ENCODE measurements at places on chromosomes 5 and 9. TPM values are rescaled to one million over a fixed set of nuclear protein-coding genes. Genes with fewer than 3 reads are reported as not detected.

GRCh38 chr5:115944501-115944900 is 17.8 kb upstream of the LVRN start:
- H3K27me3 ChIP-seq, result peaks cover 7% of the 10 kb centered on the region
- H3K4me3 ChIP-seq, result no peak overlapping the region
- H3K4me1 ChIP-seq, result no peaks in the 10 kb centered on the region
- no peak for DNase-seq

- no peaks in the 10 kb centered on the region for H3K36me3 ChIP-seq
- H3K4me1 ChIP-seq, result no peaks in the 10 kb centered on the region
- no peak overlapping the region for H3K27ac ChIP-seq
- H3K4me3 ChIP-seq, result no peak overlapping the region
These were observed 18.7 kb downstream of the ROPN1L start for GRCh38 chr5:10460252-10460906.

DNA sequence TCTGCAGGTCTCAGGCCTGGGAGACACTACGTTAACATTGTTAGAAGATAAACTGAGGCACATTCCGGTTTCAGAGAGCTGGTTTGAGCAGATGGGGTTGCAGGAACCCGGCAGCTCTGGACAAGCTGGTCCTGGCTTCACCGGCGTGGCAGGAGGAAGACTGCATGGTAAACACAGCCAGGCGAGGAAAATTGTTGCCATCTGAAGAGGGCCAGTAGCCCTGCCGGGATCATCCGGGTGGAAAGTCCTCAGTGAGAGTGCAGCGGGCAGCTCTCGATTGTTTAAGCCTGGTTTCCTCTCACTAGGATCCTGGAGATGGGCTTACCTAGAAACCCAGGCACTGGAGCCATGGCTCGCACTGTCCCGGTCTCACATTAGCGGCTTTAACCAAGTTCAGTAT is 226.9 kb downstream of the IRX2 start:
- no peaks in the 10 kb centered on the region for H3K36me3 ChIP-seq
- H3K4me1 ChIP-seq, result no peaks in the 10 kb centered on the region
- H3K27me3 ChIP-seq, result no peaks in the 10 kb centered on the region
- DNase-seq, result no peak
- H3K27ac ChIP-seq, result no peak overlapping the region
- H3K4me3 ChIP-seq, result no peak overlapping the region

DNA sequence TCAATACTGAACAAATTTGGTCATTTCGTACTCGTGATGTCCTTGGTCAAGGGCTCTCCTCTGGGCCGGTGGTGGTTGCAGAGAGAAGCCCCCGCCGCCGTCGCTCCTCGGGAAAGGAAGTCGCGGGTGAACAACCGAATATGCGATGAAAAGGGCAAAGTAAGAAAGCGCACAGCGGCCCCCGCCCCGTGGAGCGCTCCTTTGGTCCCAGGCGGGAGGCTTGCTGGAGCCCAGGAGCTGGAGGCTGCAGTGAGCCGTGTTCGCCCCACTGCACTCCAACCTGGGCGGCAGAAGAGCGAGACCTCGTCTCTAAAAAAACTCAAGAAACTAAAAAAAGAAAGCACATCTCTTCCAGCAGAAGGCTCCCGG is 108.4 kb upstream of the LARP1 start:
- H3K36me3 ChIP-seq, result peaks cover 5% of the 10 kb centered on the region
- peaks cover 25% of the 10 kb centered on the region for H3K27me3 ChIP-seq
- H3K27ac ChIP-seq, result no peak overlapping the region
- H3K4me3 ChIP-seq, result peak overlapping the region; percentile 73
- no peak for DNase-seq
- no peaks in the 10 kb centered on the region for H3K4me1 ChIP-seq

GRCh38 chr5:100731768-100732167 is 171.3 kb downstream of the ST8SIA4 start:
- DNase-seq, result no peak
- peaks cover 7% of the 10 kb centered on the region for H3K4me1 ChIP-seq
- peak overlapping the region; percentile 81 for H3K4me3 ChIP-seq
- peak overlapping the region; percentile 22 for H3K27ac ChIP-seq
- H3K36me3 ChIP-seq, result no peaks in the 10 kb centered on the region

GRCh38 chr5:87369431-87369830 is 43.3 kb downstream of the CCNH start:
- H3K4me1 ChIP-seq, result peaks cover 2% of the 10 kb centered on the region
- H3K27ac ChIP-seq, result no peak overlapping the region
- no peak for DNase-seq
- no peaks in the 10 kb centered on the region for H3K27me3 ChIP-seq
- peaks cover 8% of the 10 kb centered on the region for H3K36me3 ChIP-seq
- no peak overlapping the region for H3K4me3 ChIP-seq

GRCh38 chr5:90386099-90386710 is 23.4 kb downstream of the CETN3 start:
- no peak overlapping the region for H3K27ac ChIP-seq
- H3K27me3 ChIP-seq, result peaks cover 3% of the 10 kb centered on the region
- H3K4me3 ChIP-seq, result no peak overlapping the region
- no peak for DNase-seq

- no peaks in the 10 kb centered on the region for H3K36me3 ChIP-seq
- DNase-seq, result no peak
- no peaks in the 10 kb centered on the region for H3K4me1 ChIP-seq
- H3K27me3 ChIP-seq, result no peaks in the 10 kb centered on the region
These were observed 706.4 kb downstream of the SEMA5A start for GRCh38 chr5:8839361-8840055.

- peaks cover 4% of the 10 kb centered on the region for H3K36me3 ChIP-seq
- H3K27me3 ChIP-seq, result no peaks in the 10 kb centered on the region
- H3K27ac ChIP-seq, result peak overlapping the region; percentile 29
- no peak overlapping the region for H3K4me3 ChIP-seq
- DNase-seq, result no peak
These were observed 161.2 kb upstream of the PTGER4 start for GRCh38 chr5:40518485-40518917.

DNA sequence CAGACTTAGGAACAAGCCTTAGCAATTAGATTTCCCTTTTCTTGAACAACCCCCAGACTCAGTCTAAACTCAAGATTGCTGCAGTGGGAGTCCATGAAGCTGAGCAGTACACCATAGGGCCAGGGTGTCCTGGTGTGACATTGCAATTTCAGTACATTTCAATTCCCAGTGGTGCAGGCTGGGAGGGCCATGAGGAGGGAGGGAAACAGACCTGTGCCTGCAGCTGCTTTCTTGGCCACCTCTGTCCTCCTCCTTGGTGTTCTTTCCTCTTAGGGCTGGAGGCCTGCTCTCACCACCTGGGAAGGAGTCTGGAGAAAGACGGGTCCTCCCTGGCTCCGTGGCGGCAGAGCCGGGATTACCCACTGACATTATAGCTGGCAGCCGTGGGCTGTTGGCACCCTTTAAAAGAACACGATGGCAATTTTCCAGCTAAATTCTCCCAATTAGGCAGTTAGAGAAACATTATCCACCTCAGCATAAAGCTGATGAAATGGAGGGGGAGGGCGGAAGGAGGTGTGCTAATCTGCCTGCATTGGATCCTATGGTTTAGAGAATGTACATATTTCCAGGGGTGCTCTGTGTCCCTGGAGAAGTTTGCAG is 186.4 kb downstream of the SLIT3 start:
- DNase-seq, result no peak
- H3K27ac ChIP-seq, result no peak overlapping the region
- H3K36me3 ChIP-seq, result no peaks in the 10 kb centered on the region
- H3K4me1 ChIP-seq, result no peaks in the 10 kb centered on the region
- H3K27me3 ChIP-seq, result peaks cover 3% of the 10 kb centered on the region

DNA sequence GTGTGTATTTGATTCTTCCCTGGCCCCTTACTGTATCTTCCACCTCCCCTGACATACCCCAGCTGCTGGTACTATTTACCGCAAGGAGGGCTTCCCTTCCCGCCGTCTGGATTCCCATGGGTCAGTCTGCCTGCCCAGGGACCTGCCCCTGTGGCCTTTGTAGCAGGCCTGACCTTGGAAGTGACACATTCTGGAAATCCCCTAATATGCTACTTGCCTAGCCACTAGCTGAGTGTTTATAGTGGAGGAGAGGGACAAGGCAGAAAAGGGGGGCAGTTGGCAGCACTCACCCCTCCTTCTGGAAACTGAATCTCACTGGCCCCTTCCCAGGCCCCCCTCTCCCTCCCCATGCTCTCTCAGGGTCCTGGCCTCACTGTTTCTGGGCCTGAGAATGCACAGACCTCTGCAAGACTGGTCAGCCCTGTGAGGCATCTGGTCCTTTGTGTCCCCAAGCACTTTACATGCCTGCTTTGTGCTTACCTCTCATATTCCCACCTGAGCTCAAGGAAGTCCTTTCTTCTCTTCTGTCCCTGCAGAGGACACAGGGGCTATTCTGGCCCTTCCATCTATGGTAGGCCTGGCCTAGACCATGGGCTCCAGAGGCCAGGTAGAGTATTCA is 8.2 kb upstream of the CCL21 start:
- no peak for DNase-seq
- H3K4me3 ChIP-seq, result no peak overlapping the region
- H3K36me3 ChIP-seq, result no peaks in the 10 kb centered on the region
- H3K4me1 ChIP-seq, result no peaks in the 10 kb centered on the region

- no peak overlapping the region for H3K4me3 ChIP-seq
- H3K27ac ChIP-seq, result no peak overlapping the region
- H3K4me1 ChIP-seq, result no peaks in the 10 kb centered on the region
- no peaks in the 10 kb centered on the region for H3K27me3 ChIP-seq
- DNase-seq, result no peak
These were observed 380.2 kb downstream of the CDH10 start for GRCh38 chr5:24264547-24264946.

GRCh38 chr5:149675610-149676201 is 54.4 kb upstream of the PPARGC1B start:
- no peak overlapping the region for H3K4me3 ChIP-seq
- H3K4me1 ChIP-seq, result peaks cover 2% of the 10 kb centered on the region
- DNase-seq, result no peak
- no peak overlapping the region for H3K27ac ChIP-seq
- peaks cover 22% of the 10 kb centered on the region for H3K27me3 ChIP-seq

- no peaks in the 10 kb centered on the region for H3K27me3 ChIP-seq
- H3K27ac ChIP-seq, result peak overlapping the region; percentile 93
- no peak for DNase-seq
- H3K4me3 ChIP-seq, result peak overlapping the region; percentile 68
- H3K4me1 ChIP-seq, result peaks cover 33% of the 10 kb centered on the region
These were observed 11.8 kb upstream of the CXXC5 start for GRCh38 chr5:139636207-139636792.

GRCh38 chr9:120299785-120300184 is 280.2 kb downstream of the CDK5RAP2 start:
- no peaks in the 10 kb centered on the region for H3K4me1 ChIP-seq
- no peaks in the 10 kb centered on the region for H3K36me3 ChIP-seq
- no peak overlapping the region for H3K27ac ChIP-seq
- DNase-seq, result no peak
- no peak overlapping the region for H3K4me3 ChIP-seq
- peaks cover 8% of the 10 kb centered on the region for H3K27me3 ChIP-seq

DNA sequence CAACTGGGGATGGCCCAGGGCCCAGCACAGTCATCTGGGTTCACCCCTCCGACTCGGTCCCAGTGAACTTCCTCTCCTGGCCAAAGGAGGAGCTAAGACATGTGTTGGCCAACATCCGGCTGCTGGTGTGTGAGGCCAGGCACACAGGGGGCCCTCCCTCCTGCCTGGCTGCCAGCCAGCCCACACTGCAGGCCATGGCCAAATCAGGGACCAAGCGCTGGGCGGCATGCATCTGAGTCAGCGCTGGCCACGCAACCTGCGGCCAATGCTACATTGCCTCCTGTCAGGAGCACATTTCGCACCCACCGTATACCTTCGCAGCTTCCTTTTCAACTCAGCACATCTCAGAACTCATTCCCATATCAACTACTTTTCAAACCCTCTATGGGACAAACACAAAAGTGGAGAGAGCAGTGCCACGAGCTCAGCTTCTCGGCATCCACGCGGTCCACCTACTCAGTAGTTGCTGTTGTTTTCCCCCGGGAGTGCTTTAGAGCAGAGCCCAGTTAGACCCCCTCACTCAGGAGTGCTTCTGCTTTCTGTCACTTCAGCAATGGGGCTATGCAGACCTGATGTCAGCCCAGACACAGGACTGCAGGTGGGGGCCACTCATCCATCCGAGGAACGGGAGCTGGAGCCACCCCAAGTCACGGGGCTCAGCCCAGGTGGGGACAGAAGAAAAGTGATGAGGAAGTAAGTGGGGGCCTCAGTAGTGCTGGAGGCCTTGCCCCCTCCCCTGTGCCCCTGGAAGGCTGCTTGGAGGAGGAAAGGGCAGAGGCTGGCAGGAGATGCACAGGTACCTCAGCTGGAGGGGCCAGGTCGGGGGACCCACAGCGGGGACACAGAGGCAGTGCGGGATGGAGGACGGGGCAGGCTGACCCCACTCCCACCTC is 13.9 kb downstream of the NINJ1 start:
- peak overlapping the region; percentile 81 for H3K27ac ChIP-seq
- peaks cover 30% of the 10 kb centered on the region for H3K4me1 ChIP-seq
- peak overlapping the region; percentile 62 for H3K4me3 ChIP-seq
- peak; percentile 93 for DNase-seq
- H3K36me3 ChIP-seq, result no peaks in the 10 kb centered on the region

DNA sequence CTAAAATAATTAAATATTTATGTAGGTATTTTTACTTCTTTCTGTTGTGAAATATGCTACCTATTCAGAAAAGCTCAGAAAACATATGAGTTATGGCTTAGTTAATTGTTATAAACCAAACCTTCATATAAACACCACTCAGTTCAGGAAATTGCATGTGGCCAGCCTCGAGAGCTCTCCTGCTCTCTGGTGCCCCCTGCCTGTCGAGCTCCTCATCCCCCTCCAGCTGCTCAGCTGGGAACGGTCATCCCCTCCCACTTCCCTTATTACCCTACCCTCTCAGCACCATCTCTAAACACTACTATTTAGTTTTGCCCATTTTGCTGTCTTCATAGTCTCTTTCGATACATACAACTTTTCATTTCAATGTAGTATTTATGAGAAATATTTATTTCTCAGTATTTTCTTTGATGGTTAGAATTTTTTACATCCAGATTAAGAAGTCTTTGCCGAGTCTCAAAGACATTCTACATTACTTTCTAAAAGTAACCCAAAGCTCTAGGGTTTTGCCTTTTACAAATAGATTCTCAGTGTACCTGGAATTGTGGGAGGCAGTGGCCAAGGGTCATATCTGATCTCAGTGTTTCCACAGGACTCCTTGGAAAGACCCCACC is 51.2 kb upstream of the SEMA4D start:
- peaks cover 11% of the 10 kb centered on the region for H3K4me1 ChIP-seq
- H3K4me3 ChIP-seq, result no peak overlapping the region
- H3K27me3 ChIP-seq, result no peaks in the 10 kb centered on the region
- peak overlapping the region; percentile 39 for H3K27ac ChIP-seq
- DNase-seq, result peak; percentile 81

GRCh38 chr9:30293231-30293630 is 2091.2 kb upstream of the ACO1 start:
- H3K27me3 ChIP-seq, result no peaks in the 10 kb centered on the region
- H3K27ac ChIP-seq, result no peak overlapping the region
- no peaks in the 10 kb centered on the region for H3K36me3 ChIP-seq
- H3K4me3 ChIP-seq, result no peak overlapping the region

The LRRC19 gene
- not detected for total RNA-seq

The SPINK6 gene
- total RNA-seq, result not detected

The HRCT1 gene
- total RNA-seq, result not detected

The ROR2 gene
- 0.11 TPM for total RNA-seq

The TAF1L gene
- not detected for total RNA-seq

The SLCO6A1 gene
- not detected for total RNA-seq

The C5 gene
- 1.0 TPM for total RNA-seq

The TMEM167A gene
- 56.9 TPM for total RNA-seq

The TICAM2 gene
- total RNA-seq, result 11.1 TPM

The FUT7 gene
- total RNA-seq, result 10.0 TPM
